ENCODE measurements at places on chromosomes 2 and 18. TPM values are rescaled to one million over a fixed set of nuclear protein-coding genes. Genes with fewer than 3 reads are reported as not detected.

DNA sequence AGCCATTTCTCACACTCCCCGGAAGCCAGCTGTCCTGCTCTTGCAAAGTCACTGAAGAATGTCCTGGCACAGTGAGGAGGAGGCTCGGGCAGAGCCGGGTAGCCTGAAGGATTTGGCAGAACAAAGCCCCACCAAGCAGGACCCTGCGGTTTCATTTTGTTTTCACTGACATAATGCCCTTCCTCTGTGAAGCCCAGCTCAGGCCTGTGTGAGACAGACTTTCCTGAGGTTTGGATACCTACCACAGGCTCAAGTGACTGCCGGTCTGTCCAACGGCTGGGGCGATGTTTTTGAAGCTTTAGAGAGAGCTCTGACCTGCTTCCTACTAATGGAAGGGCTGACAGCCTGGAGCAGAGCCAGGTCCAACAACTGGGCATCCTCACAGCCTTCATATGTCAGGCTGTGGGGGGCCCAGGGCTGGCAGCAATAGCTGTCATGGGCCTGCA lies 99.8 kb upstream of the FZD7 start:
- DNase-seq, result no peak

GRCh38 chr2:217150236-217150635 lies 290.4 kb upstream of the TNP1 start:
- no peak for DNase-seq

DNA sequence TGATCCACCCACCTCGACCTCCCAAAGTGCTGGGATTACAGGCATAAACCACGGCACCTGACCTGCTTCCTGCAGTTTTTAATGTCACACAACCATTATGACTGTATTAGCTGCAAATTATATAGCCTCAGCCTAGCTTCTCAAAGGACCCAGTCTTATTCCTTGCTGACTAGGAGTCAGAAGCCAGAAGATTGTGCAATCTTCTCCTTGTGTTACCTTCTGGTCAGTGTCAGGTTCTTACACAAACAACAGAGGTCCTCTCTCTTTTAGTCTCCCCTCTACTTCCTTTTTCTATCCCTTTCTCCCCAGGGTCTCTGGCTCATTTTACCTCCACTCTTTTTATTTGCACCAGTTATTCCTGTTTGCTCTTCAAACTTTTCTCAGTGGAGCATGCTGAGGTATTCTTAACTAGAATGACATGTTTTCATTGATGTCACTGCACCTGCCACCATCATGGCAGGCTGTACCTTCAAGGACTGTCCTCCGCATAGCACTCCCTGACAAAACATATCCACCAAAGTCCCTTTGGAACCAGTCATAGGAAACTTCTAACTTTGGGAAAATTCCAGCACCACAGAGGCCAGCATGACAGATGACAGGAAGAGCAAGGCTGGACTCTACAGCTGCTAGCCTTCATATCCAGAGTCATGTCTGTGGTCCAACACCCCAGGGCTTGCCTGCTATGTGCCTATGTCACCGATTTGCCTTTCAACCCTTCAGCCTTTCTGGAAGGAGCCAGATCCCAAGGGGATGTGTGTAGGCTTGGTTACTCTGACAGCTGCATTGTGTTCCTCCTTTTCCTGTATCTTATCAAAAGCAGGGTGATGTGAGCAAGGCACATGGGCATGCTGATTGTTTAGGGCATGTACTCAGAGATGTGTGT lies 45.2 kb upstream of the EPC2 start:
- DNase-seq, result no peak

DNA sequence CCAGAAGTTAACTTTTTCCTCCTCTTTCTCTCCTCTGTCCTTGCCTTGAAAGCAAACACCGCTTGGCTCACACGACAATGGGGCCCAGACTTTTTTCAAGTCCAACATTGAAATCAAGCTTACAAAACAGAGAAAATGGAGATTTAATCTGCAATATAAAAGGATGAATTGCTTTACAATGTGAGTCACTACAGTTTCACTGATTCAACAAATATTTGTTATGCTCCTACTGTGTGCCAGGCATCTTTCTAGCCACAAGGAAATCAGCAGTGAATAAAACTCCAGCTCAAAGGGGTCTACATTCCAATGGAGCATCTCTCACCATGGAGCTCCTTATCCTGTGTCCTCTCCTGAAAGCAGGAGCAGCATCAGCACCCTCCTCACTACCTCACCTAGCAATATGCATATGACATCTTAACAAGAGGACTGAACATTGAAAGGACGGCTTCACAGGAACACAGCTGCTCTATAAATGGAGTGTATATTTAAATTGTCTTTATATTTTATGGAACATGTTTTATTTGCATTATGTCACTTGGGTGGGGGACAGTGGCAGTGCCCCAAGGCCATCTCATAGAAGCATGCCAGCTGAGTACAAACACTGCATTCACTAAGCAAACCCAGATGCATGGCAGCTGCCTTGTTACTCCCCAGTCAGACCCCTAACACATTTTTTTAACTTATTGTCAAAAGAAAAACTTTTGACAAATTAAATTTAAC lies 39.5 kb downstream of the PKDCC start:
- DNase-seq, result no peak

DNA sequence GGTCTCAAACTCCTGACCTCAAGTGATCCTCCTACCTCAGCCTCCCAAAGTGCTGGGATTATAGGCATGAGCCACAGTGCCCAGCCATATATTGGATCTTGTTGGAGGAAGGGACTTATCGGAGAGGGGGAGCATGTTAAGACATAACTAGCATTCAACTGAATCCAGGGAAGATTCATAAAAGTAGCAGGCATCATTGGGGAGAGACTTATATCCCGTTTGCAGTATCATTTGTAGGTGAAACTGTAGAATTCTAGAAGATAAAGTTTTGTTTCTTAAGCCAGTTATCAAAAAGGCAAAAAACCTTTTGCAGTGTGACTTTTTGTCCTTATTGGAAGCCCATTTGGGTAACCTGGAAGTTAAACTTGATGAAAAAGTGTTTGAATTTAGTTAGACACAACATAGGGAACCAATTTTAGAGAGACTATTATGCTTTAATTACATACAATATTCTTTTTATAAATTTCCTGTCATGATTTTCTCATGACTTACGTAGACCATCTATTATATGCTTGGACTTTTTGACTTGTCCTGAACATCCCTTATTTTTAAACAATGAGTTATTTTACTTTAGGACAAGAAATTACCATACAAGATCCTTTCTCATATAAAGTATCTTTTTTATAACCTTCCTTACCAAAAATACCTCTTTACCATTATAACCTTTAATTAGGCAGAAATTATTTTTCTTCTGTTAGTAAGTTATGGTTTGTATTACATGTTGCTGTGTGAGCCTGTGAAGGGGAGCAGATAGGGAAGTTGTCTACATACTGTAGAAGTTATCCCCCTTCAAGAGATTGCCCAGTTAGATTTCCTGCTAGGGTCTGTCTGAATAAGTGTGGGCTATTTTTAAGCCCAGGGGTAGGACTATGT lies 20.3 kb downstream of the RAB3GAP1 start:
- no peak for DNase-seq

DNA sequence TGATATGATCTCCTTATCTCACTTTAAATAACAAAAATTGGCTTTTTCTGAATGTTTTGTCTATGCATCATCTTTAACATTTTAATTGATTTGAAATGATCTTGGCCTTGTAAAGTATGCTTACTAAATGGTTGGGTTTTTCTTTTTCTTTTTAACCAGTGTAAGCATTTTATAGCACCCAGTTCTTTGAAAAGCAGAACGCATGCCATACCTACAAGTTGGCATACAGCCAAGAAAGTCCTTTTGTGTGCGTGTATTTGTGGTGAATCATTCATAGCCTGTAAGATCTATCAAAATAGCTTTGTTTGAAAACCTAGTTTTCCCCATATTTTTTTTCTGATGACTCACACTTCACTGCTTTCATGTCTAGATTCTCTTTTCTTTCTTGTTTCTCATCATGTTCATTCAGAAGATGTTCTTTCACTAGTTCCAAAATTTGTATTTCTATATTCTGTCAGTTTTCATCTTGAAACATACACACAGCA lies 4.1 kb upstream of the VRK2 start:
- no peak for DNase-seq

DNA sequence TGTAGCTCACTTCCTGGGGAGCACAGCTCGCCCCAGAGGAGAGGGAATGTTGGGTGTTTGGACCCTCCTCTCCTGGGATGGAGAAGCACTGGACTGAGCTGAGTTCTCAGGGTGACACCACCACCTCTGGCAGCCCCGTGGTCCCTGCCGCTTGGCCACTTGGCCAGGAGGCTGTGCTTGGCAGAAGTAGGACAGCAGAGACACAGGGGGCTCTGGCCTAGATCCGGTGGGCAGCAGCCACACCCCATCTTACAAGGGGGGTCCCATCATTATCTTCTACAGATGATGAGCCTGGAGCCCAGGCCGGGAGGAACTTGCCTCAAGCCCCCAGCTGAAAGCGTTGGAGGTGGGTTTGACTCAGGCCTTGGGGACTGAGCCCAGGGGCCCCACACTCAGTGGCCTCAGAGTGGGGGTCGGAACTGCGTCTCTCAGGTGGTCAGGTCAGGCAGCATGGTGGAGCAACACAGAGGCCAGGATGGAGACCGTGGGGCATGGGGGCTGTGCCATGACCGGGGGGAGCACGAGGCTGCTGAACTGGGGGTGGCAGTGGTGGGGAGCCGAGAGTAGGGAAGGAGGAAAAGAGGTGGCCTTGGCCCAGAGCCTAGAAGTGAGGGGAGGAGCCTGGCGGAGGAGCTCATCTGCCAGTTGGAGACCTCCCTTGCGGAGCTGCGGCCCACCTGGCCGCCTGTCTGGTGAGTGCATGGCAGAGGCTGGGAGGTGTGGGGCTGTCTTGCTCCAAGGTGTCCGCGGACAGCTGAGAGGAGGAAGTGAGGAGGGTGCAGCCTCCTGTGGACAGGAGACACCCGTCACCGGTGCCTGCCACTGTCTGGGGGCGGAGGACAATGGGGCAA lies 63.6 kb upstream of the HDAC4 start:
- DNase-seq, result peak; percentile 39

DNA sequence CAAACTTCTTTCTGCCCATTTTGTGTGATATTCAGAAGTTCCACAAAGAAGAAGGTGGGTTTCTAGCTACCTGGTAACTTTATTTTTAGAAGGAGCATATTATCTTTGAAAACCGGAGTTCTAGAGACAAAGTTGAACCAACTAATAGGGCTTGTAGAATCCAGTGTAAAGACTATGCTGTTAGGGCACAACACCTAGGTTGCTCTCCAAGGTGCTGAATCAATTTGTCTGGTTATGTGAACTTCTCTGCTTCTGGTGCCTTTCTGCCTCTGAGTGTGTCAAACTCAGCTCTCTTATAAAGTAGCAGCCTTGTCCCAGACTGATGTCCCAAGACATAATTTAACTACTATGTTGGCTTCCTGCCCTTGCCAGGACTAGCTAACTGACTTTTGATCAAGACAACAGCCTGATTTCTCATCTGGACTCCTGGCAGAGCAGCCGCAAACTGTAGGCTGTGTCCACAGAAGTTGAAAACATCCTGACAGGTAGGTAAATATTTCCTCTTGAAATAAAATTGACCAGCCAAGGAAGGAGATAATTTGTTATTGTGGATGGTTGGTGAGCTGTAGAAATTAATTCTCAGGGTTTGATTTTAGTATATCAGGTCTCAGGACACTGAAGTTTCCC lies 119.4 kb downstream of the CYRIA start:
- no peak for DNase-seq

DNA sequence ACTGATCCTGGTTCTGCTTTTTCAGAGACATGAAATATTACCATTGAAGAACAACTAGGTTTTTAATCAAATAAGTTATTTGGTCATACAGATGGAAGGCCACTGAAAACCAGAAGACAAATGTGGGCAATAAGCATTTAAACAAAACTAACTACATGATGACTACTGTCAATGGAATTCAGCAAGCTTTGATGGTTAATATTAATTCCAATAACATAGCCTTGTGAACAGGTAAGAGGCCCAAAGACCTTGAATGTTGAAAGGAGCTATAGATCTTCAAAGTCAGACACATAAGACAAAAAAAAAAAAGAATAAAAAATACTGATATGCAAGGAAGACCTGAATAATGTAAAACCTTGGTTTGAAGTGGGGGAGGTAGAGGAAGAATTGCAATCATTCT lies 1955.6 kb upstream of the CELF4 start:
- no peak for DNase-seq

DNA sequence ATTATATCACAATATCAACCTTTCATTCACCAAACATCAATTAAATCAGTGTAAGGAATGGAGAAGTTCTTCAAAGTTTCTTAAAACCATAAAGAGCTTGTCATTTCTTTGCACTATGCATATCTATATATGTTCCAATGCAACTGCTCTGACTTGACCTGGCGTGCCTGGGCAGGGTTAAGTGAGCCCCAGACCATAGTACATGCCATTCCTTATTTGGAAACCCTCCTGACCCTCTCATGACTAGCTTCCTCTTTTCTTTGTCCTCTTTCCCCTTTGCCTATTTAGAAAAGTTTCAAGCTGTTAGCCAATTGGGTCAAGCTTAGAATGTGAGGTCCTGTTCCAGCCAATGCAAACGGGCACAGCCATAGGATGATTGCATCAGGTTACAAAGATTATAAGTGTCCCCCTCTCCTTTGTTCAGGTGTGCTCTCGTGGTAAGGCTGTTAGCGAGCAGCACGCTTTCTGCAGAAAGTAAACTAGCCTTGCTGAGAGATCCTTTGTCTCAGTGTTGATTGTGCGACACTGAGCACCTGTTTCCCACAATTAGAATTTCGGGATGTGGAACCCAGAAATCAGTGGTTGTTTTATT lies 78.2 kb upstream of the UXS1 start:
- no peak for DNase-seq

DNA sequence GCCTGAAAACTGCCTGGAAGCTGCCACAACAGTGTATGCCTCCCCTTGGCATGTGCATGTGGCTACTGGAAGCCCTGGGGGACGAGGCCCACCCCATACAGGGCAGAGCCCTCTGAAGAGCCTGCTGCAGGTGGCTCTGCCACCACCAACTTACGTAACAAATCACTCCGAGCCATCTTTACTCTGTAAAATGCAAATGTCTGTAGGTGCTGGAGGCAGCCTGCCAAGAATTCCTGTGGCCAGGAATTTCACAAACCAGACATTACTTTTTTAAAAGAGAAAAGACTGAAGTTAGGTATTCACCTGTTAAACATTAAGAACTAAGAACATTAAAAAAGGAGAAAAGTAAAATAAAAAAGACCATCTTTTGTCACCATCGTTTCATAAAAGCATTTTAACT lies 106.3 kb downstream of the GPR39 start:
- DNase-seq, result no peak

Gene HOXD9
- total RNA-seq, result 19.8 TPM

Gene SLC4A1AP
- 19.7 TPM for total RNA-seq

Gene SP5
- 2.3 TPM for total RNA-seq

Gene VWC2L
- not detected for total RNA-seq

All from ureter (tissue), 1 donor.